ENCODE measurements at places on chromosomes 13 and 19.
A peak's percentile ranks its signal among the peaks of the same experiment; 100 is the strongest.

- DNase-seq: no peak
Observed at GRCh38 chr19:16141043-16141442, 2.4 kb upstream of the HSH2D start.

DNA sequence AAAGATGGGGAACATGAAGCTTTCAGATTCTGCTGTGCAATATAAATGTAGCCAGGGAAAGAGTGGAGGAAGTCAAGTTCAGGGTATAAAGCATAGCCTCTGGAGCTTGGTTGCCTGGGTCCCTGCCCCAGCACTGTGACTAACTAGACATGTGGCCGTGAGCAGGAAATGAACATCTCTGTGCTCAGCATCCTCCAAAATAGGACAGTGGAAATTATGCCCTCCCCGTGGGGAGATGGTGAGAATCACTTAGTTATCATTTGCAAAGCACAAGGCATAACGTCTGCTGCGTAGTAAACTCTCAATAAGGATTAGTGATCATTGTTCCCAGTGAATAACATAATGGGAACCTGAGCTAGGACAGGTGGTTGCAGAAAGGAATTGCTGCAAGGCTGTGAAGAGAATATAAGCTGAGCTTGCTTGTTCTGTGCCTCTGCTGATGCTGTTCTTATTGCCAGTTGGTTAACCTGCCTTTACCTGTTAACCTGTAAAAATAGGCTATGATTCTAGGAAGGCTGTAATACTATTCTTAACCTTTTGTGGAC lies 441.0 kb downstream of the COG6 start:
- DNase-seq: no peak

DNA sequence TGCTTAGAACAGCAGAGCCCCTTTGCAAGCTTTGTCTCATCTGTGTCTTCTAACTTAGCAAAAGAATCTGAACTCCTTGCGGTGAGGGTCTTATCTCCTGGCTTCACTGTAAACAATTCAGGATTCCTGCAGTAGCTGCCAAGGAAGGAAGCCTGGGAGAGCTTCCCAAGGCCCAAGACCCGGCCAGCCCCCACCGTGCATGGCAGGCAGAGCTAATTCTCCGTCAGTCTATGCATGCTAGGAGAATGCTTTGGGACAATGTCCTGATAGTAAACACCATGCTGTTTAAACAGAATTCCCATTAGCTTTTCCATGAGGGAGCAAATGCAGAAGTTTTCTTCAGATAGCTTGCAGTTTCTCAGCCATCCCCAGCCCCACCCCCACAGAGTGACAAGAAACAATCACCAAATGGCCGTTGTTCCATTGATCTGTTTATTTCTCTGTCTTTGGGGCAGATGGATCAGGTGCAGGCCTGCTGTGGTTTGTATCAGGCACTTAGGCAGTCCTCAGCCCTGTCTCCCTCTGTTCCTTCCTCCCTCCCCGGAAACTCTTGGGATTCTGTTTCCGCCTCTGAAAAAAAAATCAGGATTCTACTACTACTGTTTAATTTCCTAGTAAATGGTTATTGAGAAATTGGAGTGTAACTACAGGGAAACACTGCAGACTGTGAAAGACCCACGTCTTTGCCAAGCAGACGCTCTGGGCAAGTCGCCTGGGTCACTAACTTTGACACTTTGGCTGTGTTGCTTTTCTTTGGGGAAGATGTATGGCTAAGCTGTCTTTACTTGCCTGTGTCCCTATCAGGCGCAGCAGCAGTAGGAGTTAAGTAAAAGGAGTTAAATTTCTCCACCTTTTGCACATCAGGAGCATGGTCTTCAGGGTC lies 40.7 kb upstream of the SPATA13 start:
- DNase-seq: no peak

GRCh38 chr19:8361921-8362793 lies 1.8 kb upstream of the ANGPTL4 start:
- peak; percentile 100 for DNase-seq

- DNase-seq: no peak
Observed at GRCh38 chr13:93859716-93860115, 619.8 kb downstream of the DCT start.

- peak; percentile 72 for DNase-seq
Observed at GRCh38 chr19:32718286-32718685, 1.3 kb upstream of the TDRD12 start.

DNA sequence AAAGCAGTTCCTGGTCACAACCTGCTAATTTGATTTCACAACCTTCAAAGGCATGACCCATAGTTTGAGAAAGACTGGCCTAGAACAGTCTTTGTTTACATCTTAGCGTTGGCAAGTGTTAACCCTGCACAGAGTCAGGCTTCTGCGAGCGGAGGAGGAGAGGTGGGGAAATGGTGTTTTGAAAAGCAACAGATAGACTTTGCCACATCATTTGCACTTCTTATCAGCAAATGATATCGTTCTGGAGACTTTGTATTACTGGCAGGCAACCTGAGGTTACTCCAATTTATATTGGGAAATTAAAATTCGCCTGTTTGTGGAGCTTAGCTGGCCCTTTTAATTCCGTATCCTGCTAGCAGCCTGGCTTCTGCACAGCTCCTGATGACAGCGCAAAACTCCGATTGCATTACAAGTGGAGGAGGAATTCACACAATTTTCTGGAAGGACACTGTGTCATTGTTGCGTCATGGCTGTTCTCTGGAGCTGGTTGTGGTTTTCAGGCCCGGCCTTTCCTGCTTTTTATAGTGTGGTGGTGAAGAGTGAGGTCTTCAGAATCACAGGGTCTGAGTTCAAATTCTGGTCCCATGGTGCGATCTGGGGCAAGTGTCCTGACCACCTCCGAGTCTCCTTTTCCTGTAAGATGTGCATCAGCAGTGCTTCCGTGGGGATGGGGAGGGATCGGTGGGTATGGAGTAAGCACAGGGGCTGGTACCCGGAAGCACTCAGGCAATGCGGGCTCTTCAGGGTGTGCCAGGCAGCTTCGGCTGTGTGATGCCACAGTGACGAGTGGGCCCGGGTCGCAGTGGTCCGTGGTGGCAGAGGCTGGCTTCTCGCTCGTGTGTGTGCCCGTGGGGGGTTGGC lies 49.1 kb upstream of the EHD2 start:
- DNase-seq: peak; percentile 95

GRCh38 chr19:18815673-18816072 lies 16.1 kb upstream of the UPF1 start:
- no peak for DNase-seq

GRCh38 chr19:49468746-49469447 lies 5.1 kb upstream of the FLT3LG start:
- DNase-seq: peak; percentile 75

- DNase-seq: peak; percentile 78
Observed at GRCh38 chr13:79451500-79451962, 29.4 kb upstream of the NDFIP2 start.

- DNase-seq: peak; percentile 62
Observed at GRCh38 chr13:97574926-97575325, 141.0 kb downstream of the RAP2A start.

DNA sequence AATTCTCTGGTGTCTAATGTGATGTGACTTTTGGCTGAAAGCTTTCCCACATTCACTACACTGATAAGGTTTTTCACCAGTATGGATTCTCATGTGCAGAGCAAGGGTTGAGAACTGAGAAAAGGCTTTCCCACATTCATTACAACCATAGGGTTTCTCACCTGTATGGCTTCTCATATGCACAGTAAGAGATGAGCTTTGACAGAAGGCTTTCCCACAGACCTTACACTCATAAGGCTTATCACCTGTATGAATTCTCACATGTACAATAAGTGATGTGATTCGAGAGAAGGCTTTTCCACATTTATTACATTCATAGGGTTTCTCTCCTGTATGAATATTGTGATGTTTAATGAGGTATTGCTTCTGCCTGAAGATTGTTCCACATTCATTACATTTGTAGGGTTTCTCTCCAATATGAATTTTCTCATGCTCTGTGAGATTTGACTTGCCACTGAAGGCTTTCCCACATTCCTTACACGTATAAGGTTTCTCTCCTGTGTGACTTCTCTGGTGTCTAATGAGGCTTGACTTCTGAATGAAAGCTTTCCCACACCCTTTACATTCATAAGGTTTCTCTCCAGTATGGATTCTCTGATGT lies 14.0 kb downstream of the ZNF260 start:
- DNase-seq: no peak

DNA sequence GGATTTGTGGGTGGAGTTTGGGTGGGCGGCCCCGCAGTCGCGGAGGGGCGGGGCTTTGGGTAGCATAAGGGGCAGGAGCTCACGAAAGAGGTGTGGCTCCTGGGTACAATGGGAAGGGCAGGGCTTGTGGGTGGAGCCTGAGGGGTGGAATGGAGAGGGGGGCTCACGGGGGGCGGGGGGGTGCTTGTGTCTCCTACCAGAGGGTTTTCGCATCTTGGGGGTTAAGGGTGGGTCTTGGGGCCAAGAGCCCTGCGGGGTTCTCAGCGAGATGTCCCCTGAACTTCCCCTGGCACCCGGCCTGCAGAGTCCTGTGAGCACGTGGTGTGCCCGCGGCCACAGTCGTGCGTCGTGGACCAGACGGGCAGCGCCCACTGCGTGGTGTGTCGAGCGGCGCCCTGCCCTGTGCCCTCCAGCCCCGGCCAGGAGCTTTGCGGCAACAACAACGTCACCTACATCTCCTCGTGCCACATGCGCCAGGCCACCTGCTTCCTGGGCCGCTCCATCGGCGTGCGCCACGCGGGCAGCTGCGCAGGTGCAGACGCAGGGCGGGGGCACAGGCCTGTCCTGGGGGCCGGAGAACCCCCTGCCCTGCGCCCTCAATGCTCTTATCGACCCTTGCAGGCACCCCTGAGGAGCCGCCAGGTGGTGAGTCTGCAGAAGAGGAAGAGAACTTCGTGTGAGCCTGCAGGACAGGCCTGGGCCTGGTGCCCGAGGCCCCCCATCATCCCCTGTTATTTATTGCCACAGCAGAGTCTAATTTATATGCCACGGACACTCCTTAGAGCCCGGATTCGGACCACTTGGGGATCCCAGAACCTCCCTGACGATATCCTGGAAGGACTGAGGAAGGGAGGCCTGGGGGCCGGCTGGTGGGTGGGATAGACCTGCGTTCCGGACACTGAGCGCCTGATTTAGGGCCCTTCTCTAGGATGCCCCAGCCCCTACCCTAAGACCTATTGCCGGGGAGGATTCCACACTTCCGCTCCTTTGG lies 5.1 kb downstream of the FSTL3 start:
- DNase-seq: peak; percentile 92

DNA sequence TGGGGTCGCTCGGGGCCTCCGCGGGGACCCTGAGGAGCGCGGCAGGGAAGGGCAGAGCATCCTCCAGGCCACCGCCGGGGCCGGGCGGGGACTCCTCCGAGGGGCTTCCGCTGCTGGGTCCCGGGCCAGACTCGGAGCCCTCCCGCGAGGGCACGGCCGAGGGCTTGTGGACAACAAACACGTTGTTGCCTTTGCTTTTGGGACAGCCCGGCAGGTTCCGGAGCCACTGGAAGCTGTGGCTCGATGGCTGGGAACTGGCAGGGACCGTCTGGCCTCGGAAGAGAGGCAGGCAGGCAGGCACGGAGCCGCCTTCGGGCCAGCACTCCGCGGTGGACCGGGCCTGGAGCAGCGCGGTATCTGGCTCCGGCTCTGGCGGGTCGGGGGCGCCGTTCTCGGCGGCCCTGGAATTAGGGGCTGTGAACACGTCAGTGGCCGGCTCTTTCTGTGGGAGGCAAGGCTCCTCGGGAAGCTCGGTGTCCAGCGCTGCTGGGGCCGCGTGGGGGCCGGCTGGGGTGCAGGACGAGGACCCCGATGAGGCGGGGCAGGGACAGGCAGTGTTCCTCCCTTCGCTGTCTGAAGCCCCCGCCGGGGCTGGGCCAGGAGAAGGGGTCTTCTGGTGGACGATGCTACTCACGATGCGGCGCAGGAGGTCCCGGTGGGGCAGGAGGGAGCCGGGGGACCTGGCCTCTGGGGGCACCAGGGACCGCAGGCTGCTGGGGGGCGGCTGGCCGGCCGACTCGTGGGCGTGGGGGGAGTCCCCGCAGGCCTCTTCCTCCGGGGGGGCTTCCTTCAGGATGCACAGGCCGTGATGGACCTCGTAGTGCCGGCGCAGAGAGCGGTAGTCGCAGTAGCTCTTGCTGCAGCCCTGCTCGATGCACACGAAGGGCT lies 27.6 kb downstream of the ZNF541 start:
- no peak for DNase-seq

- no peak for DNase-seq
Observed at GRCh38 chr13:65499256-65499655, 1730.9 kb downstream of the PCDH9 start.

DNA sequence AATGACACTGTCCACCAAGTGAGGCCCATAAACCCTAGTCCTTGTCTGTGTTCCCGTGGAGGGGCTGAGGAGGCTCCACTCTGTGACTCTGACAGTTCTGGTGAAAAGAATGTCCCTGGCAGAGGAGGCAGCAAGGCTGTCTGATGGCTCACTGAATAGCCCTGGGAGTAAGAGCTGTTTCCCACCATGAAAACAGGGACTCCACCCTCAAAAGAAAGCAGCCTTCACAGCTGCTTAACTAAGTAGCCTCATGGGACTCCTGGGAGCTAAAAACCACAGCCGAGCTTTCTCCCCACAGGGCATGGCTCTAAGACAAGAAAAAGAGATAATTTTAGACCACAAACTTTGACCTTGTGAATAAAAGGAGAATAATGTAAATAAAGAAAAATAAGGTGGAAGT lies 135.1 kb upstream of the FRY start:
- no peak for DNase-seq

GRCh38 chr13:75825594-75825993 lies 189.5 kb downstream of the LMO7 start:
- no peak for DNase-seq

GRCh38 chr19:1882786-1883692 lies 2.3 kb downstream of the ABHD17A start:
- no peak for DNase-seq

GRCh38 chr13:37225414-37226070 lies 120.1 kb upstream of the CSNK1A1L start:
- peak; percentile 75 for DNase-seq

DNA sequence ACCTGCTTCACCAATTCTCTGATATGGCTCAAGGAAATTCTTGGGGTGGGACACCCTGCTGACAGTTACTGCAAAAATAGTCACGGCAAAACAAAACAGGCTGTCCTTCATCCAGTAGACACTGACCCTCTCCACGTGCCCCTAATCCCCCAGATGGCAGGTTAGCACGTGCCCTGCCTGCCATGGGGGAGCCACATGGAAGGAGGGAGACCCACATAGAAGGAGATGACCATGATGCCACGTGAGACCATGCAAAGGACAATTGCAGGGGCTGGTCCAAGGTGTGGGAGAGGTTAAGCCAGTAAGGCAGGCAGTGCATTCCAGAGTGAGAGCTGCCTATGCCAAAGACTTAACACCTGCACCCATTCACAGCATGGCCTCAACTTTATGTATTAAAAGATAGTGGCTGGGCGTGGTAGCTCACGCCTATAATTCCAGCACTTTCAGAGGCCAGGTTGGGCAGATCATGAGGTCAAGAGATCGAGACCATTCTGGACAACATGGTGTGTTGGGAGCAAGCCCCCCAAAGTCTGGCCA lies 82.7 kb downstream of the ZNF429 start:
- no peak for DNase-seq

GRCh38 chr19:11268783-11269267 lies 6.5 kb upstream of the DOCK6 start:
- peak; percentile 77 for DNase-seq
